ENCODE measurements at places on chromosomes 4 and X. TPM values are rescaled to one million over a fixed set of nuclear protein-coding genes. Genes with fewer than 3 reads are reported as not detected.

DNA sequence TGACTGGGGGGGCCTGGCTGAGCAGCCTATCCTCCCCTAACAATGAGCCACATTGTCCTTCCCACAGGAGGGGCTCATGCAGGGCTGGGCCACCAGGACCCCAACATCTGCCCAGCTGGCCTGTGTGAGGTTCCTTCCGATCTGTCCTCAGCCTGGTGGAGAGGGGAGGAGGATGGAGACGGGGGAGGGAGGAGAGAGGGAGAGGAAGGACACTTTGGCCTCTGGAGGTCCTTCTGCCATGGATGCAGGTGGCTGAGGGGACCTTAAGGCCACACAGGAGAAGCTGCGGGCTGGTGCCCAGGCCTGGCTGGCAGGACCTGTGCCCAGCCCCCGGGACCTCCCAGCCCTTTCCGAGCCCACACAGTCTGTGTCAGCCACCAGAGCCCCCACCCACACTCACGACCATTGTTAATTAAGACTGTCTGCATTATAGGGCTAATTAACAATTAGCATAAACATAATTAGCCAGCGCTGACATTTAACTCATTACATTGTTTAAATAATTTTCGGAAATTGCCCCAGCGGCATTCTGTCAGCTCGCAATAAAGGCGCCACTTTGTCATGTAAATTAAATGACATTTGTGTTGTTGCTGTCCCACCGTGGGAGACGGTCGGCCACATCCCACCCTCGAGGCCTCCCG lies 53.0 kb upstream of the NKX1-1 start:
- DNase-seq, result no peak
- no peaks in the 10 kb centered on the region for H3K36me3 ChIP-seq
- no peak overlapping the region for H3K27ac ChIP-seq

GRCh38 chrX:78886550-78886949 lies 58.6 kb upstream of the P2RY10 start:
- no peaks in the 10 kb centered on the region for H3K36me3 ChIP-seq
- DNase-seq, result peak; percentile 9
- H3K4me3 ChIP-seq, result no peak overlapping the region
- H3K4me1 ChIP-seq, result no peaks in the 10 kb centered on the region

DNA sequence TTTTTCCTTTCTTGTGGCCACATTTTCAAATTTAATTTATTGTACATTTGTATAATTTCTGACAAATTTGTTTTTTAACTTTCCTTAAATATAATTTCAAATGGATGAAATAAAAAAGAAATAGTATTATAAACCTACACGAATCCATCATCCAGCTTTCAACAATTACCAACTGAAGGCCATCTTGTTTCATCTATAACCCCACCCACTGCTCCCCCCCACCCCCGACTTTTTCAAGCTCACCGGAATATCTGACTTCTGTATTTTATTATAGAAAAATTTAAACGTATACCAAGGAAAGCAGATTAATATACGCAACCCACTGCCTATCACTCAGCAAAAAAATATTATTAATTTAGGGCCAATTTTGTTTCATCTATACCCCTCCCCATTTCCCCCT lies 1.1 kb downstream of the MORF4L2 start:
- H3K4me3 ChIP-seq, result peak overlapping the region; percentile 91
- no peaks in the 10 kb centered on the region for H3K27me3 ChIP-seq
- H3K4me1 ChIP-seq, result peaks cover 21% of the 10 kb centered on the region
- H3K27ac ChIP-seq, result peak overlapping the region; percentile 85

DNA sequence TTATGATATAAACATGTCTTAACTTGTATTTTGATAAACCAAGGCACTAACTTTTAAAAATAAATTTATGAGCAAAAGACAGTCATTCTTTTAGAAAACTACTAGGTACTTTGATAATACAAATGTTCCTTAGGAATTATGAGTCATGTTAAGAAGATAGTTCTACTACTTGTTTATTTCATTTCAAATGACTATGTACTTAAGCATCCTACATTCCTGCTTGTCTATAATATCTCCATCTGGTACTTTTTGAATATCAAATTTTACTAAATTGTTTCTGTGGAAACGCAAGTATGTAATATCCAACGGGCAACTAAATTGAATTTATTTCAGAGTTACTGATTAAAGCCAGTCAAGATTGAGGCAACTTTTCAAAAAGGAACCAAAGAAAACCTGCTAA lies 61.8 kb downstream of the CAMK2D start:
- no peak overlapping the region for H3K27ac ChIP-seq
- no peaks in the 10 kb centered on the region for H3K27me3 ChIP-seq
- no peak overlapping the region for H3K4me3 ChIP-seq
- DNase-seq, result no peak
- no peaks in the 10 kb centered on the region for H3K36me3 ChIP-seq

DNA sequence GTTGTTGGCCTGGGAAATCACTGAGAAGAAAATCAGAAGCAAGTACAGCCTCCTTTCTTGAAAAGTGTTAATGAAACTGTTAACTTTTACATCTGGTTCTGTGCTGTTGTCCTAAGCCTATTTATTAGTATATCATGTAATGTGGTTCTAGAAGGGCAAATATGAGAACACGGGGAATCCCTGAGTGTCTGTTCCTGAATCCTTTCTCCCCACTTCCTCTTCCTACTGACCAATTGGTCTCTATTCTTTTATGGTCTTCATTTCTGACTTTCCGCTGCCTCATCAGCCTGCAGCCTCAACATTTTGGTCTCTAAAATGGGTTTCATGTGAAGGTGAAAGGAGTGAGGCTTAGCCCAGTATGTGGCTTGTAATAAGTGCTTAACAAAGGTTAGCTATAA lies 159.9 kb upstream of the MAMLD1 start:
- no peak overlapping the region for H3K4me3 ChIP-seq
- H3K27me3 ChIP-seq, result no peaks in the 10 kb centered on the region
- H3K4me1 ChIP-seq, result no peaks in the 10 kb centered on the region
- DNase-seq, result no peak
- H3K36me3 ChIP-seq, result no peaks in the 10 kb centered on the region

DNA sequence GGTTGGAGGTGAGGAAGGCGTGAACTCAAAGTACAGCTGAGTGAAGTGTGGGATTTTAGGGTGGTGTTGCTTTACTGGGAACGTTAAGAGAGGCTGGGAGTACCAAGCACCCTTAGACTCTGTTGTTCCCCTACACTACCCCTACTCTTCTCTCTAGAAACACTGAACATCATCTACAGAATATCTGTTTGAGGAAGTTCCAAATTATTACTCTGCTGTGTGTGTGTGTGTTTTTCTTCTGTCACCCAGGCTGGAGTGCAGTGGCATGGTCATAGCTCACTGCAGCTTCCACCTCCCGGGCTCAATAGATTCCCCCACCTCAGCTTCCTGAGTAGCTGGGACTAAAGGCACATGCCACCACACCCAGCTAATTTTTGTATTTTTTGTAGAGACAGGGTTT lies 76.7 kb upstream of the AP1S2 start:
- H3K4me3 ChIP-seq, result no peak overlapping the region
- no peaks in the 10 kb centered on the region for H3K27me3 ChIP-seq
- H3K27ac ChIP-seq, result no peak overlapping the region
- H3K36me3 ChIP-seq, result no peaks in the 10 kb centered on the region

- no peaks in the 10 kb centered on the region for H3K27me3 ChIP-seq
- no peak for DNase-seq
- H3K36me3 ChIP-seq, result no peaks in the 10 kb centered on the region
- H3K27ac ChIP-seq, result no peak overlapping the region
- no peaks in the 10 kb centered on the region for H3K4me1 ChIP-seq
- H3K4me3 ChIP-seq, result no peak overlapping the region
Observed at GRCh38 chr4:138087066-138087719, 155.0 kb downstream of the SLC7A11 start.

DNA sequence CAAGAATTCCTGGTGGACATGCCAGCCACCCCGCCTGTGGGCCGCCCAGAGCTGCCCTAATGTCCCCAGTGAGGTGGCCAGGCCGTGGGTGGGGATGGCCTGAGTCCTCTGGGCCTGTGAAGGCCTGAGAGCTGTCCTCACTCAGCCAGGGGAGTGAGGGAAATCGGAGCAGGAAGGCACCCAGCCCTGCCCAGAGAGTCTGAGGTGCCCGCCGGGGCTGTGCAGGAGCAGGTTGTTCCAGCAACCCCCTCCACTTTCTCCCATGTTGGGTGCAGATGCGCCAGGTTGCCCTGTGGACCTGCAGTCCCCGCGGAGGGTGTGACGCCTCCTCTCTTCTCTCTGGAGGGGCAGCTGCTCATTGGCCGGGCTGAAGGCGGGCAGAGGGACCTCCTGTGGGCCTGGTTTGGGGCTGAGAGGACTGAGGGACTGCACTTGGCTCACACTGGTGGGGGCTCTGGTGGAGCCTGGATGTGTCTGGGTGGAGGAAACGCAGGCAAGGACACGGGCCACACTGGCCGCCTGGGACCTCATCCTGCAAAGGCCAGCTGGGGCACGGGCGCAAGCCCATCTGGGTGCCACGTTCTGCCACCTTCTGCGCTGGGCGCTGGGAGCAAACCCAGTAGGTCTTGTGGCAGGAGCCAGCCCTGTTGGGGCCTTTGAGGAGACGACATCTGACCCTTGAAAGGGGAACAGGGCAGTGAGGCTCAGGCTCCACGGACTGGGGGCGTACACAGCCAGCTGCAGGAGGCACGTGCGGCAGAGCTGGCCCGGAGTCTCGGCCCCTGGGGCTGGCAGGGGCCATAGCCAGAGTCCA lies 14.0 kb downstream of the DOK7 start:
- no peak overlapping the region for H3K27ac ChIP-seq
- H3K36me3 ChIP-seq, result no peaks in the 10 kb centered on the region
- H3K4me1 ChIP-seq, result no peaks in the 10 kb centered on the region

DNA sequence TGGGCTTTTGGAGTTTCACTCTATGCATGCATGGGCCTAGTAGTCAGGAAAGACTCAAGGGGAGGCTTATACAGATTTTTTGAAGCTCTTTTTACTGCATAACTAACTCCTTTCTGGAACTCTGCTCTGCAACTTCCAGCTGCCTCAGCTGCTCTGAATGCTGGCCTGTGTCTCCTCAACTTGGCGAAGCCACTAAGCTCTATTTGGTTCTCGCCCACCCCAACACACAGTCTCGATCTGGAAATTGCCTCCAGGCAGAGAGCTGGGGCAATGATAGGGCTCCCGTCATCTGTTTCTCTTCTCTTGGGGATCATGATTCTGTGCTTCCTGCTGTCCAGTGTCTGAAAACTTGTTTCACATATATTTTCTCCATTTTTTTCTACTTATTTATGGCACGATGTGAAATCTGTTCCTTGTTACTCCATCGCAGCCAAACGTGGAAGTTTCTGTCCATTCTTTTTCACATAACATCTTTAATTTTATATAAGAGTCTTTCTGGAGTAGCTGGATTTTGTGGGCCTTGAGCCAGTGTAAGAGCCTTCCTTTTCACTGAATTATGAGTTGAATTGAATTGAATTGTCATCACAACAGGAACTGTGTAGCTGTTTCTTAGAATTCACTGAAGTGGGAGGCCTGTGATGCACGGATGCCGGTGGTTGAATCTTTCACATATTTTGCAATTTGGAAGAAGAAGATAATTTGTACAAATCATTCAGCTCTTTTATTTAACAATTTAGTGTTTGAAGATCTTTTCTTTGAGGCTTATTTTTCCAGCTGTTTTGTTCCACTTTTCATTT lies 9.0 kb downstream of the ZNF275 start:
- H3K27ac ChIP-seq, result no peak overlapping the region
- DNase-seq, result no peak
- H3K4me3 ChIP-seq, result no peak overlapping the region
- peaks cover 36% of the 10 kb centered on the region for H3K4me1 ChIP-seq

GRCh38 chr4:57254754-57255153 lies 144.6 kb upstream of the IGFBP7 start:
- H3K27ac ChIP-seq, result no peak overlapping the region
- DNase-seq, result no peak
- H3K36me3 ChIP-seq, result no peaks in the 10 kb centered on the region
- no peak overlapping the region for H3K4me3 ChIP-seq

DNA sequence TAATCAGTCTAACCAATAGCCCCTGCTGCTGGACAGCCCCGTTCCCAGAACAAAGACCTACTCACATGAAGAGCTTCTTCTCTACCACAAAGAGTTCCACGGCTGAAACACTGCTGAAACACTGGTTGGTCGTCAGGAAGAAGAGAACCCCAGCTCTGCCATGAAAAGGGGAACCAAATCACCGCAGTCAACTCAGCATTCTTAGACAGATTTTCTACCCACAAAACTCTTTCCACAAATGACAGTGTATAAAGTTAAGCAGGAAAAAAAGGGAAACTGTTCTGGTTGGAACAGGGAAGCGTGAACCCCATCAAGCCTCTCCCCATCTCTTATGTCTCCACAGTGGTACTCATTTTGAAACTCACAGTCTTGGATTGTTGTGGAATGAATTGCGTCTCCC lies 57.3 kb downstream of the ABCG2 start:
- no peaks in the 10 kb centered on the region for H3K4me1 ChIP-seq
- no peaks in the 10 kb centered on the region for H3K27me3 ChIP-seq
- H3K36me3 ChIP-seq, result no peaks in the 10 kb centered on the region
- H3K27ac ChIP-seq, result no peak overlapping the region
- no peak for DNase-seq

DNA sequence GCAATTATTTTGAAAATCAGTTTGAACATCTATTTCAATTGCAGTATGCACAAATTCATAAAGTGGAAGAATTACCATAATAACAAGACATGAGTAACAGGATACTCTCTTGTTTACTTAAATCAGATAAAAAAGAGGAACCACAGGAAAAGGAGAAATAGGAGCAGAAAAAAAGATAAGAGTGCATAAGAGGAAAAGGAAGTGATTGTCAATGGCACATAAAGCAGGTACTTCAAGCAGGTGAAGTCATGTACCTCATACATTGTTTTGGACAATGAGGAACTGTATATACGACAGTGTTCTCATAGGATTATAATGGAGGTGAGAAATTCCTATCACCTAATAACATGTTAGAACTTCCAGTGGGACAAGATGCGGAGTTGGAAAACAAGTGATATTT lies 334.5 kb upstream of the PCDH7 start:
- no peaks in the 10 kb centered on the region for H3K27me3 ChIP-seq
- H3K36me3 ChIP-seq, result no peaks in the 10 kb centered on the region
- H3K4me3 ChIP-seq, result no peak overlapping the region
- H3K4me1 ChIP-seq, result no peaks in the 10 kb centered on the region
- H3K27ac ChIP-seq, result no peak overlapping the region

GRCh38 chrX:10619425-10620046 lies 849 bp downstream of the MID1 start:
- no peaks in the 10 kb centered on the region for H3K27me3 ChIP-seq
- DNase-seq, result no peak
- H3K27ac ChIP-seq, result no peak overlapping the region

MFAP3L gene
- 2.1 TPM for total RNA-seq

CT45A9 gene
- total RNA-seq, result not detected

PTPN13 gene
- total RNA-seq, result 7.8 TPM
